ENCODE measurements at places on chromosomes 2 and 18. TPM values are rescaled to one million over a fixed set of nuclear protein-coding genes. Genes with fewer than 3 reads are reported as not detected.

Gene GPAT2
- 7.1 TPM for total RNA-seq

GRCh38 chr2:38122344-38122743, 46.4 kb upstream of the CYP1B1 start:
- DNase-seq = no peak
- H3K27ac ChIP-seq = no peak overlapping the region
- H3K4me3 ChIP-seq = no peak overlapping the region
- H3K27me3 ChIP-seq = peaks cover 10% of the 10 kb centered on the region

GRCh38 chr2:132581991-132582738, 87.8 kb downstream of the LYPD1 start:
- no peaks in the 10 kb centered on the region for H3K27me3 ChIP-seq
- H3K27ac ChIP-seq = no peak overlapping the region
- H3K4me3 ChIP-seq = no peak overlapping the region

DNA sequence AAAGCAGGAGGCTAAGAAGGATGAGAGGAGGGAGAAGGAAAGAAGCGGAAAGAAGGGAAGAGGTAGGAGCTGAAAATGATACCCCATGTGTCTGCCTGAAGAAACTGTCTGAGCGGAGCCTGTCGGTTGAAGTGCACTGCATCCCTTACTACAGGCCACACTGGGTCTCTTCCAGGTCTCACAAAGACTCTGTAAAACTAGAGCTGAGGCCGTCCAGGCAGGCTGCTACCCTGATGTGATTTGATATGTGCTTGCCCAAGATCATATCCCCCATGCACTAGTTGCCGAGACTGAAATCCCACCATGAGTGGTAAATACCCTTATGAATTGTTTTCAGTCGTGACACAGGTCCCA, 134.4 kb downstream of the MAIP1 start:
- DNase-seq = no peak
- no peak overlapping the region for H3K4me3 ChIP-seq

DNA sequence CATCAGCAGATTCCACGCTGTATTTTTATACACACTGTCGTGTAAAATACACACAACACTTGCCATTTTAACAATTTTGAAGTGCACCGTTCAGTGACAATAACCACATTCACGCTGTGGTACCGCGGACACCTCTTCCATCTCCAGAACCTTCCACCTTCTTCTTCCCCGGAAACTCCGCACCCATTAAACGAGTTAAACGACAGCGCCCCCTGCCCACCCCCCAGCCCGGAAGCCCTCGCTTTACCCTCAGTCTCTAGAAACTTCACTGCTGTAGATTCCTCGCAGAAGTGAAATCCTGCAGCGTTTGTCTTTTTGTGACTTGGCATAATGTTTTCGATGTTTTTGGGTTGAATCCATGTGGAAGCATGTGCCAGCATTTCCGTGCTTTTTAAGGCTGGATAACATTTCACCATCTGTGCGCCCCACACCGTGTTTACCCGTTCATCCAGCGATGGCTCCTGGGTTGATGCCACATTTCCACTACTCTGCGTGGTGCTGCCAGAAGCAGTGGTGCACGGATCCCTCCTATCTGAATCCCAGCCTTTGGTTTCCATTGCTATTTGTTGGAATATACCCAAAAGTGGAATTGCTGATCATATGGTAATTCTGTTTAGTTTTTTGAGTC, 32.0 kb upstream of the TMEM18 start:
- H3K27ac ChIP-seq = no peak overlapping the region
- peaks cover 24% of the 10 kb centered on the region for H3K27me3 ChIP-seq
- H3K4me3 ChIP-seq = no peak overlapping the region

GRCh38 chr2:233092432-233093165, 32.5 kb downstream of the INPP5D start:
- peaks cover 79% of the 10 kb centered on the region for H3K36me3 ChIP-seq
- no peak for DNase-seq
- no peaks in the 10 kb centered on the region for H3K27me3 ChIP-seq
- H3K4me1 ChIP-seq = peaks cover 42% of the 10 kb centered on the region

Gene CHN1
- 1.5 TPM for total RNA-seq

Data from activated CD4-positive, alpha-beta memory T cell treated with anti-CD3 and anti-CD28 coated beads, Interleukin-2, amount 10 ng/mL, durations not matched to agents 7 days and 5 days (primary cell).